ENCODE measurements at places on chromosomes 13 and 19. TPM values are rescaled to one million over a fixed set of nuclear protein-coding genes. Genes with fewer than 3 reads are reported as not detected.
A peak's percentile ranks its signal among the peaks of the same experiment; 100 is the strongest.

The FFAR3 gene
- 1.1 TPM for total RNA-seq

The GIPR gene
- 8.3 TPM for total RNA-seq

DNA sequence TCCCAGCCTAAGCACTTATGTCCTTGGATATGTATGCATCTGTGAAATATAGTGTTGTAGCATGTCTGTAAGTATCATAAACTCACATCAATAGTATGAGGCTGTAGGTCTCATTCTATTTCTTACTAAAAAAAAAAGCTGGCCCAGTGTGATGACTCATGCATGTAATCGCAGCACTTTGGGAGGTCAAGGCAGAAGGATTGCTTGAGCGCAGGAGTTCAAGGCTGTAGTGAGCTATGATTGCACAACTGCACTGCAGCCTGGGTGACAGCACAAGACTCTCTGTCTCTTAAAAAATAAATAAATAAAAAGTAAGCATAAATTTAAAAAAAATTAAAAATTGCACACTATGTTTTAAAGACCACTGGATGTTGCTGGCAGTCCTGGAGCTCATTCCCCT is 79.1 kb upstream of the SPATA13 start:
- no peak overlapping the region for H3K27ac ChIP-seq
- H3K27me3 ChIP-seq: peaks cover 6% of the 10 kb centered on the region
- no peak overlapping the region for H3K4me3 ChIP-seq
- H3K4me1 ChIP-seq: no peaks in the 10 kb centered on the region
- no peaks in the 10 kb centered on the region for H3K36me3 ChIP-seq

DNA sequence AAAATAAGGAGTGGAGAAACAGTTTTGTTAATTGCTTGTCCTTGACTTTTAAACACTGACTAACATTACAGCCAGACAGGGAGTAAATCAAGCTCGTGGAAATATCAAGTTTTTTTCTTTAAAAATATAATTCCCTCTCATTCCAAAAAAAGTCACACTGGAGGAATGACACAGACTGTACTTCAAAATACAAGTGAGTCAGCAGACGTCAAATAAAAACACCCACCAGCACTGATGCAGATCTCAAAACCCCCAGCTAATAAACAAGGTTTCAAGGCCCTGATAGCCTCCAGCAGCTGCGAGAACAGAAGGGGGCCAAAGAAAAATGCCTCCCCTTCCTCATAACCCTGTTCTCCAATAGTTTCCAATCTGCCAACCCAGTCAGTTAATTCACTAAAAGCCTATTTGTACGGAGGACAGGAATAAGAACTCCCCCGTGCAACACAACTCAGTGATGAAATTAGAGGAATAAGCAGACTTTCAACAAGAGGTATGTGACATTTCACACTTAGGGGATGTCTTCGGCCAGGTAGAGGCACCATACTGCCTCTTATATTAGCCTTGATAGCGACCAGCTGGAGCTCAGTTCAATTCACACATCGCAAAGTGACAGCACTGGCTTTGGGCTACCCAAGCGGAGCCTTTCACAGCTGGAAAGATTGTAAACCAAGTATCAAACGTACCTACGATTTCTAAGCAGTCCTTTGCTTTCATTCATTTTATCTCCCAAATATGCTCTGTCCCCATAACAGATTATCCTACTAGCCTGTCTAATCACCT is 561.0 kb upstream of the KLF12 start:
- H3K27me3 ChIP-seq: no peaks in the 10 kb centered on the region
- no peak for DNase-seq
- H3K36me3 ChIP-seq: no peaks in the 10 kb centered on the region
- H3K4me3 ChIP-seq: no peak overlapping the region
- H3K4me1 ChIP-seq: no peaks in the 10 kb centered on the region
- H3K27ac ChIP-seq: no peak overlapping the region

DNA sequence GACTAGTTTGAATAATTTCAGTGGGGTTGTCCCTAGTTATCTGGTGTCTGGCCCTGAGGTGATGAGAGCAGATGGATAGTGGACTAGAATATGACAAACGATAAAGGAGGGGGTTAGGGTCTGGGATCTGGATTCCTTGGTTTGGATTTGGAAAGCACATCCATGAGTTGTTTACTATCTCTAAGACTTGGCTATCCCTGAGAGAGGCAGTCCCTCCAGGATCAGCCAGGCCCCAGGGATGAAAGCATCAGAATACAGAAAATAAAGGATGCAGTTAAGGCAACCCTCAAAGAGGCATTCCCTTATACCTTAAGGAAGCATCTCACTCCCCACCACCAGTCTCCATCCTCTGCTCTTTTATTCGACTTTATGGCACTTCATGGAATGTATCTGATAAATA is 230.7 kb downstream of the NHLRC3 start:
- DNase-seq: no peak
- peaks cover 8% of the 10 kb centered on the region for H3K27me3 ChIP-seq
- no peaks in the 10 kb centered on the region for H3K36me3 ChIP-seq

DNA sequence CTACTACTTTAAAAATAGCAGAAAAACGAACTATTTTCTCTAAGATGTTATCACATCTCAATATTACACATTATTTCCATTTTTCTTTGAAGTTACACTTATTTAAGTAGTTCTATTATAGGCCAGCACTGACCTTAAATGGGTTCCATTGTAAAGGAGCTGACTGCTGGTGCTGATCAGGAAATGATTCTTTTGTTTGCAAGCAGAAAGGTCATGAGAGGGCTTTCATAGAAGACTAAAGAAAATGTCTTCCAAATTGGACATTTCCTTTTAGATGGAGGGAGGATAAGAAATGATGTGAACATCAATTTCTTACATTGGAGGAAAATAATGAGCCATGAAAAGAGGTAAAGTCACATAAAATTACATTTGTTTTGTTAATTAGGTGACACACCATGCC is 96.2 kb downstream of the SUCLA2 start:
- no peak for DNase-seq
- no peak overlapping the region for H3K4me3 ChIP-seq
- H3K27ac ChIP-seq: no peak overlapping the region
- H3K27me3 ChIP-seq: no peaks in the 10 kb centered on the region
- peaks cover 10% of the 10 kb centered on the region for H3K36me3 ChIP-seq
- H3K4me1 ChIP-seq: no peaks in the 10 kb centered on the region

DNA sequence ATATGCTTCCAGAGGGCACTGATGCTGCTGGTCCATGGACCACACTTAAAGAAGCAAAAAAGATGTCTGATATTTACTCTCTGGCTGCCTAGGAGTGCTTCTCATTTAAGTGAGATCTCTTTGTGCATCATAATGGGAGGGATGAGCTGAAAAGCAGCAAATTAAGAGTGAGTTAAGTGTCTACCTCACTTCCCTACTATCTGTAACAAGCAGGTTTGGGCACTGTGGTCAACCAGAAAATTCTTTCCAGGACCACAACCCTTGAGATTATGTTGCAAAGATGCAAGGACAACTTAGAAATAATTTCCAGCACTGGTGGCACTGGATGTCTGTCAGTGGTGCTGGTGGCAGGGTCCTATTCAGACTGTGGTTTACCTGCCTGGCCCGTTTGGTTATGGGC is 52.1 kb upstream of the USPL1 start:
- H3K4me1 ChIP-seq: peaks cover 13% of the 10 kb centered on the region
- H3K27me3 ChIP-seq: no peaks in the 10 kb centered on the region
- no peak for DNase-seq
- H3K27ac ChIP-seq: no peak overlapping the region
- H3K4me3 ChIP-seq: no peak overlapping the region

DNA sequence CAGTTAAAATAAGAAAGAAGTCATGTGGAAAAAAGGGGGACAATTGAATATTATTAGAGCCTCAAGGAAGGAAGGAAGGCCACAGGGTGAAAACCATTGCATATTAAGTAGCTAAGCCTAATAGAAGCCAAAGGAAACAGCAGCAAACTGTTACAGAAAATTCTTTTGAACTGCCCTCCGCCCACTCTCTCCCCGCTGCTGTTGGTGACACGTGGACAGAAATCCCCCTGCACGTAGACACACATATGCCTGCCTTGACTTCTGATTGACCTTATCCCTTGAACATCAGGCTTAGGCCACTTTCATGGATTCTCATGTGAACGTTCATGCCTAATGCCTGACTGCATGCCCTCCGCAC is 229.1 kb downstream of the KCNRG start:
- no peak overlapping the region for H3K4me3 ChIP-seq
- H3K4me1 ChIP-seq: peaks cover 41% of the 10 kb centered on the region
- no peaks in the 10 kb centered on the region for H3K36me3 ChIP-seq
- peak; percentile 23 for DNase-seq
- H3K27ac ChIP-seq: no peak overlapping the region

GRCh38 chr19:13122275-13122878 is 4.3 kb downstream of the NACC1 start:
- H3K4me1 ChIP-seq: peaks cover 46% of the 10 kb centered on the region
- no peak overlapping the region for H3K4me3 ChIP-seq

DNA sequence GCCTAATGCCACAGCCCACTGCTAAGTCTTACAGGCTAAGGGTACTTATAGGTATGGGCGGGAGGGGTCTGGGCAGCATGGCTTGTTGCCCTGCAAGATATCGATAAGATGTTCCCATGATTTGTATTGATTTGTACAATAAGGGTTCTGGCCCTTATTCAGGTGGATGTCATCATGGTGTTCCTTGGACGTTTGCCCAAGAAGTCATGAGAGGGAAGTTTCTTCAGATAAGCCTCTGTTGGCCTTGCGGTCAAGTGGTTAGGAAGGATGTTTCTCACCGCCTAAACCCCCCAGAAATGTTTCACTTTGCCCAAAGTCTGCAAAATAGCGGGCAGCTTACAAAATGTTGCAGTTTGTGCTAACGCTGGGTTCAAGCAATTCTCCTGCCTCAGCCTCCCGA is 7.3 kb downstream of the PARP4 start:
- H3K27me3 ChIP-seq: no peaks in the 10 kb centered on the region
- DNase-seq: no peak
- H3K4me3 ChIP-seq: no peak overlapping the region
- H3K36me3 ChIP-seq: peaks cover 13% of the 10 kb centered on the region
- H3K27ac ChIP-seq: no peak overlapping the region

DNA sequence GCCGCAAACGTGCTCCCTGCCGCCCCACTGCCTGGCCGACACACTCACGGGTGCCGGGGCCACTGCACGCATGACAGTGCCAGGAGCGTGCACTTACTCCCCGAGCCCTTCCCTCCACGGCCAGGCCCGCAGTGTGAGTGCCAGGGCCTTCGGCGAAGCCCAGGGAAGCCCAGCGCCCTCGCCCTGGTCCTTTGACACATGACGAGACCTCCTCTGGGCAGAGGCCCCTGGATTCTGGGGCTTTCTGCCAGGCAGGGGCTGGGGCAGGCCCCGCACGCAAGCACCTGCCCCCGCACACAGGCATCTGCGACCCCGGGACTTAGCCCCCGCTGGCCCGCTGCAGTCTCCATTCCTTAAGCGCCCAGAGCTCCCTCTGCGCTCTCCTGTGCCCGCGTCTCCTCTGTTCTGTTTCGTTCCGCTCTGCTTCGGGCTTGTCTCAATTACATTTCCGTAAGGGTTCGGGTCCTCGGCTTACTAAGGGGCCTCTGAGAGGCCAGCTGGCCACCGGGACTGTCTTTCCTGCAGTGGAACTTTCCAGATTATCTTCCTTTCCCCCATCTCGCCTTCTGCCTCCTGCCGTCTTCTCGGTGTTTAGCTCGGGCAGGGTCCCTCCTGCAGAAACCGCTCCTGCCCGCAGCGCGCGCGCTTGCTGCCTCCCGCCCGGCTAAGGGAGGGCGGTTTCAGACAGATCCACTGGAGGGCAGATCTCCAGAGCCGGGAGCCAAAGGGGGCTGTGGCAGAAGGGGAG is 98.8 kb downstream of the ING1 start:
- H3K36me3 ChIP-seq: no peaks in the 10 kb centered on the region
- no peak for DNase-seq
- H3K27me3 ChIP-seq: peaks cover 26% of the 10 kb centered on the region

- H3K4me3 ChIP-seq: no peak overlapping the region
- H3K27ac ChIP-seq: peak overlapping the region; percentile 52
- DNase-seq: peak; percentile 62
- peaks cover 4% of the 10 kb centered on the region for H3K36me3 ChIP-seq
- peaks cover 52% of the 10 kb centered on the region for H3K4me1 ChIP-seq
Observed at GRCh38 chr13:39779337-39780265, 124.1 kb downstream of the COG6 start.

DNA sequence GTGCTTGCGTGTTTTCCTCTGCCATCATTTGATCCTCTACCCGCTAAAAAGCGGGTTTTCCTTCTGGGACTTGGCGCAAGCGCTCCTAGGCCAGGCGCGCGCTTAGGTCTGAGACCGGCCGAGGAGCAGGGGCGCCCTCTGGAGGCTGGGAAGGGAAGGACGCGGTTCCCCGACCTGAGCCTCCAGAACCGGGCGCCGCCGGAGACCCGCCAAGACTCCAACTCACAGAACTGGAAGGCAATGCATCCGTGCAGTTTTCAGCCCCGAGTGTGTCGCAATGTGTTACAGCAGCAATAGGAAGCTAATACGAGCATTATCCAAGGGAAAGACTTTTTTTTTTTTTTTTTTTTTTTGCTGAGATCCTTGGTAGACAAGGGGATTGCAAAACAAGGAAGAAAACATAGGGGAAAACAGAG is 190.9 kb downstream of the COL4A1 start:
- H3K27me3 ChIP-seq: peaks cover 27% of the 10 kb centered on the region
- H3K27ac ChIP-seq: no peak overlapping the region
- H3K4me1 ChIP-seq: no peaks in the 10 kb centered on the region
- H3K4me3 ChIP-seq: no peak overlapping the region
- no peaks in the 10 kb centered on the region for H3K36me3 ChIP-seq

DNA sequence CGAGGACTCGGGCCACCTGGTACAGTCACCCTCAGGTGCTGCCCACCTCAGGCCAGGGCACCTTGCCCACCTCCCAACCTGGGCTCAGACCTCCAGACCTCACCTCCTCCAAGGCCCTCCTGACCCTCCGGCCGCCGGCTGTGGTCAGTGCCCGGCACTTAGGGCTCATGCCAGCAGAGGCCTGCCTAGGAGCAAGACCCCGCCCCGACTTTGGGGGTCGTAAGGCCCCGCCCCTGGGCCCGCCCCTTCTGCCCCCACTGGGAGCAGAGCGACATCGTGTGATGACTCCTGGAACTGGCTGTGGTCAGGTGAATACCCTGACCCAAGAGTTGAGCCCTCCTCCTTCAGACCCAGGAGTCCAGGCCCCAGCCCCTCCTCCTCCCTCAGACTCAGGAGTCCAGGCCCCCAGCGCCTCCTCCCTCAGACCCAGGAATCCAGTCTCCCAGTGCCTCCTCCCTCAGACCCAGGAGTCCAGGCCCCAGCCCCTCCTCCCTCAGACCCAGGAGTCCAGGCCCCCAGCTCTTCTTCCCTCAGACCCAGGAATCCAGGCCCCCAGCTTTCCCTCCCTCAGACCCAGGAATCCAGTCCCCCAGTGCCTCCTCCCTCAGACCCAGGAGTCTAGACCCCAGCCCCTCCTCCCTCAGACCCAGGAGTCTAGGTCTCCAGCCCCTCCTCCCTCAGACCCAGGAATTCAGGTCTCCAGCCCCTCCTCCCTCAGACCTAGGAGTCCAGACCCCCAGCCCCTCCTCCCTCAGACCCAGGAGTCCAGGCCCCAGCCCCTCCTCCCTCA is at the start of gene SBK2:
TSS of gene SBK2 (minus strand) at position 183 of the 790 bp plus-strand sequence. CDS start 839 bp downstream, outside the sequence.
- no peak within 1 kb of the TSS for H3K27ac ChIP-seq
- H3K36me3 ChIP-seq: no peaks in the 10 kb centered on the region
- DNase-seq: no peak

All from activated CD4-positive, alpha-beta memory T cell treated with anti-CD3 and anti-CD28 coated beads for 36 hours (primary cell).